ENCODE measurements at places on chromosomes 13 and 19. TPM values are rescaled to one million over a fixed set of nuclear protein-coding genes. Genes with fewer than 3 reads are reported as not detected.
A peak's percentile ranks its signal among the peaks of the same experiment; 100 is the strongest.

DNA sequence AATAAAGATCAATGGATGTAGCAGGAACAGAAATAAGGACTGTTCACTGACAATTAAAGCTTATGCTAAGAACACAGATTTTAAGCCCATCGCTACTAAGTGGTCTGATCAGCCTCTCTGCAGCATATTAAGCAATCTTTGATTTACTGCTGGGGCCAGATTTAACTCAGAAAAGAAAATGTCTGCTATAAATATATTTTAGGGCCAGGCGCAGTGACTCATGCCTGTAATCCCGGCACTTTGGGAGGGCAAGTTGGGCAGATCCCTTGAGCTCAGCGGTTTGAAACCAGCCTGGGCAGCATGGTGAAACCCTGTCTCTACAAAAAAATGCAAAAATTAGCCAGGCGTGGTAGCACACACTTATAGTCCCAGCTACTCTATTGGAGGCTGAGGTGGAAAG, 43.0 kb downstream of the METTL21C start:
- no peak for DNase-seq

DNA sequence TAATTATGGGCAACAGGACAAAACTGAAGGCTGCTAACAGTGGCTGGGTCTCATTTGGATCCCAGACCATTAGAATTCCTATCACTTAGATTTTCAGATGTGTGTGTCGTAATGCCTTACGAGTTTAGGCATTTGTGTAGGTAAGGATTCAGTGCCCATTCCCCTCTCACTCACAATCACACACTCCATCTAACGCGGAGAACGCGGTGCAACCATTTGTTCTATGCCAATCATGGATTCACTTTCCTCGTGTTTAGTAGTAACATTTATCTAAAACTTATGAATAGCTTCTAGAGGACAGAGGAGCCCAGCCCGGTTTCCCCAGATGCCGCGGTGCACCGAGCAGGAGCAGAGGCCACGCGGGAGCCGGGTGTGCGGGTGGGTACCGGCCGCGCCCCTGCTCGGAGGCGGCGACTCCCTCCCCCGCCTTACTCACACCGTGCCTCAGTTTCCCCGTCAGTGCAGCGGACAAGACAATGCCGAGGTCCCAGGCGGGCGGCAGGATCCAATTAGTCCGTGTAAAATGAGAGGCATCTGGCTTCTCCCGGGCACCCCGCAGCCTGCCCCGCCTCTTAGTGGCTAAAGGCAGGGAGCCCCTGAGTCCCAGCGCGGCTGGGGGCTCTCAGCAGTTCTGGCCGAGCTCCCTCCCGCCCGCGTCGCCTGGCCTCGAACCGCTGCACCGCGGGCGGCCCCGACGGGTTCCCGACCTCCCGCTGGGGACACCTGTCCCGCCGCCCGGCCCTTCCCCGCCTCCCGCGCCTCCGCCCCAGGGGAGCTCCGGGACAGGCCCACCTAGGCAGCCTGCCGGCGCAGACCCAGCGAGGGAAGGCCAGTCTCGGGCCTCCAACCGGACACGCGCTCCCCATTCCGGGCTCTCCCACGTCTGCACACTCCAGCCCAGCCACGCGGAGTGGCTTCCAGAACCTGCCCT, 5.9 kb upstream of the C1QTNF9B start:
- no peak for DNase-seq

DNA sequence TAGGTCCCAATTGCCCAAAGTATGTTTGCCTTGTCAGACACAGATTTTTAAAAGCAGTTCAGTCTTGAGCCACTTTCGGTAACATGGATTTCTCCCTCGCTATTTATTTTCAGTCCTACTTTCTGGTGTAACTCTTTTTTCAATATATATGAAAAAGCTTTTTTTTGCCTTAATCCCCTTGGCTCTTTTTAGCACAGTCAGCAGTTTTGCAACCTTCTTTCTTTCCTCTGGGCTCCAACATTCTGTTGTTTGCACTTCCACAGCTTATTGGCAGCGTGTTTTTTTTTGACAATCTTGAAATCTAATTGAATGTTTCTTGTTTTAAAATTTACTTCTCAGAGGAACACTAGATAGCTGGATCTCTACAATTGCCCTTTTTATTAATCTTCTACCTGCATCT, 429.3 kb upstream of the NBEA start:
- DNase-seq = no peak

DNA sequence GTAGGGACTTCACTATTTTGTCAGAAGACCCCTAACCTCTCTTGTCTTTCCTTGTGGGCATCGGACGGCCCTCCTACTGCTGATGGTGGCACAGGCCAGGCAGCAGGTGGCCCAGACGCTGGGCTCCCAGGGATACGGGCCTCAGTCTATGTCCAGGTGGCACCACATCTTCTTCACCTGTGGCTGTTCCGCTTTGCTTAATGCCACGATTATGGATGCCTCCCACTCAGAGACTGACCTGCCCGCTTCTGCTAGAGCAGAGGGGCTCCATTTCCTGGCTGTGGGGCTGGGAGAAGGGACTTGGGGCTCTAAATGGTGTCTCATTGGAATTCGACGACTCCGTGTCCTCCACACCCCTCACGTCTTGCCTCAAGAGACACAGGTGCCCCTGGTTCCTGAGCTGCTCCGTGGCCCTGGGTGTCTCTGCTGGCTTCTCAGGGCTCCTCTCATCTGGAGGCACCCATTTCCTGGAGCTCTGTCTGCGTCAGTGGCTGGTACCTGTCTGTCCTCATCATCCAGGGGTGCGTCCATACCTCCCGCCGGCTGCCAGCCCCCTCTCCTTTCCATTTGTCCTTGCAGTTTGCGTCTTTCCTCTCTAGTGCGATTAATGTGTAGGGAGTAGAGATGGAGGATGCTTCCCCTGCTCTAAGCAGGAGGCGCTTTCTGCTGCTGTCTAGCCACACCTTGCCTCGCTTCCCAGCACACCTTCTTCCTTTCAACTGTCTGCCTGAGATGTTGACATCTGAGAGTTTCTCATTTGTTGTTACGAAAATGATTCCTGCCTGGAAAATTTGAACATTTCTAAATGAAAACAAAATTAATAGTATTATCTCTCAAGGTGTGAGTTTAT, 63.4 kb downstream of the TEX29 start:
- DNase-seq = peak; percentile 33

GRCh38 chr19:40241125-40241808, 14.8 kb upstream of the CCNP start:
- no peak for DNase-seq

GRCh38 chr19:44850641-44851109, 4.6 kb downstream of the NECTIN2 start:
- no peak for DNase-seq

DNA sequence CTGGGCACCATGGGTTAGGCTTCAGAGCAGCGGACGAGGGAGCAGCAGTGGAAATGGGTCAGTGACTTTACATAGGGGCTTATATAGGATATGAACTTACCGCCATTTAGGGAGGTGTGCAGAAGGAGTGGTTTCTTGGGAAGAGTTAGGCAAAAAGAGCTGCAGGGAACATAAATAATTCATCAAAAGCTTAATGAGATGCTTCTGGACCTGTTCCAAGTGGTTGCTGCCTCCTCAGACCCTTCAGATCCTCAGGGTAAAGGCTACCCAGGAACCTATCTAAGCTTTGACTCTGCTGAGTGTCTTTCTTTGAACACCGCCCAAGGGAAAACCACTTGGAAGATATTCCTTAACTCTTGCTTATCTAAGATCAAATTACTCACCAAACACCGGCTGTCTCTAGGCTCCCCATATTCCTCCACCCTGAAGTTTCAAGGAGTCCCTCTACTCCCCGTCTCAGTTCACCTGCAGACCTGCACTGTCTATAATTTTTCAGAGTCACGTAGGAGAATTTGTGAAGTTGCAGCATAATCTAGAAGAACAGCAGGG, at the start of gene IGFL4:
Gene IGFL4, minus strand, starts transcription at position 51 of the 549 bp plus-strand sequence. Its CDS starts 40 bp downstream, at position 11.
- no peak for DNase-seq

GRCh38 chr13:83883061-83883523, 818 bp upstream of the SLITRK1 start:
- DNase-seq = no peak

GRCh38 chr13:28636069-28636468, 22.9 kb upstream of the POMP start:
- no peak for DNase-seq

DNA sequence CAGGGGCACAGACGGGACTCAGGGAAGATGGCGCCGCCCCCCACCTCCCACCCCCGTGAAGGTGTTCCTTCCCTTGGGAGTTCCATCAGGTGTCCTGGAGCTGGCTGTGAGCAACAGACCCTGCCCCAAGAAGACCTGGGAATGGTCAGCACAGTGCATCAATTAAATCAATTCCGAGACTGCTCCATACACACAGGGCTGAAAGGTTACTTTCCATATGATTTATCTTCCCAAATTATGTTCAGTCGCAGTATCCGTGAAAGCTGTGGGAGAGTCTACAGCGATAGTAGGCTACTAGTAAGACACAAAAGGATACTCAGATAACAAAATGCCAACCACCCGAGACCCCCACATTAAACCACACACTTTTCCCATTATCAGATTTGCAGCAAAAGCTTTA, 71.8 kb upstream of the PABPC3 start:
- DNase-seq = no peak

- no peak for DNase-seq
These were observed 277.9 kb downstream of the TSHZ3 start for GRCh38 chr19:31071136-31071855.

GRCh38 chr13:41304551-41304950, 6.5 kb upstream of the NAA16 start:
- no peak for DNase-seq

DNA sequence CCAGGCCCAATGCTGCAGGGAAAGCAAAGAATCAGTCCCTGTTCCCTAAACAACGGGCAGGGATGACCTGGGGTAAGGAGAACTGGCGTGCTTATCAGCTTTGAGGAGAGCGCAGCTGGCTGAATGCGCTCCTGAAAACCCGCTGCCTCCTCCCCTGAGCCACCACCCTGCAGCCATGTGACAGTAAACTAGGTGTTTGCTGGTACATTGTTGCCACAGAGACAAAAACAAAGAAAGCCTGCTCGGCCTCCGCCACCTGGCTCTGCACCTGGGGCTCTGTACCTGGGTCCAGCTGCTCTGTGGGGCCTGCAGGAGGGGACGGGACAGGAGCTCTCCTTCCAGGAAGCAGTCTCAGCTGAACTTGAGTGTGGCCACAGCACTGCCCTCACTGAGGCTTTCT, 21.8 kb downstream of the MCF2L start:
- DNase-seq = no peak

DNA sequence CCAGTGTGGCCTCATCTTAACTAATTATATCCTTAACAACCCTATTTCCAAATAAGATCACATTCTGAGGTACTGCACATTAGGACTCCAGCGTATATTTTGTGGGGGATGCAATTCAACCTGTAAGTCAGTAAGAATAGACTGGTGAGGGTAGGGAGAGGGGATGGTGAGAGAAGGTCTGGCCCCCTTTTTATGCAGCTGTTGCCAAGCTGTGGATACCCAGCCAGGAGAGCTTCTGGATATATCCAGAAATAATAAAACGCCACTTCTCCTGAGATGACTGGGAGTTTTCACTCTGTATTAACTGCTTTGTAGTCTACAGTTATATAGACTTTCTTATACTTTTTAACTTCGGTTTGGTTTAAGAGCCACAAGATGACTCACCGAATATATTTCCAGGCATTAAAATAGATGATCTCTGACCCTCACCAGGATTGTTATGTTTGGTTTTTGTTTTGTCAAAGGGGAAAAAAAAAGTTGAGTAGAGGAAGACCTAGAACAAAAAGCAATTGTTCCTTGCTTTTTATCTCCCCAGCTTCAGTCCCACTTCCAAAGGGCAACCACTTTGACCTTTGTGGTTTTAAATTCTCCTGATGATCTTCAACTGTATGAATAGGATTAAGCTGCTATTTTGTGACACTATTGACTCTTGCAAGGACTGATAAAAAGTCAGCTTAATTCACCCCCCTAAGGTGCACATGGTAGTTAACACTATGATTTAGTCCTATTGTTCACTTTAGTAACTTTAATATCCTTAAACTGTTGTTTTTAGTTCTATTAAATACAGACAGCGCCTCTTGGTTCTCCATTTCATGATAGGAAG, 3.1 kb upstream of the NEK3 start:
- DNase-seq = no peak

- DNase-seq = peak; percentile 82
These were observed 206.7 kb upstream of the RFC3 start for GRCh38 chr13:33611121-33611805.

DNA sequence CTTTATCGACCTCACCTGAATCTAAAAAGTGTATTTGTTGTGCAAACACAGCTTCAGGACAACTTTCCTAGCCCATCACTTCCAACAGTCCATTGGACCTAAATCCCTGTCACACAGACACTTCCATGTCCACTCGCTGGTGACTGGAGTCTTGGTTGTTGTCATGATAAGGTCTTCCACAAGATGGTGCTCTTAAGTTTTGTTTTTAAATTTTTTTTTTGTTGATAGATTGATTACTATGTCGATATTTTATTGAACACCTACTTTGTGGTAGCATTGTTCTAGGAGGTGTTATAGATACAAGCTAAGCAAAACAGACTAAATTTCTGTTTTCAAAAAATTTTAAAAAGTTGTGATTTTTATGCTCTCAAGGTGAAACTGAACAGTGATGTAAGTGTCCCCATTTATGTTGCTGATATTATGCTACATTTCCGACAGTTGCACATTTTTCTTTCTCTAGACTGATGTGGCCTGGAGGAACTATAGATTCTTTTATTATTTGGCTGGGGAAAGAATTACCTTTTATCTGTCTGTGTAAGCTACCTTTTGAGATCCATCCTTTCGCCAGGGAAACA, 8.1 kb upstream of the ERICH6B start:
- no peak for DNase-seq

GRCh38 chr19:36106441-36106840, 4.5 kb upstream of the OVOL3 start:
- no peak for DNase-seq

DNA sequence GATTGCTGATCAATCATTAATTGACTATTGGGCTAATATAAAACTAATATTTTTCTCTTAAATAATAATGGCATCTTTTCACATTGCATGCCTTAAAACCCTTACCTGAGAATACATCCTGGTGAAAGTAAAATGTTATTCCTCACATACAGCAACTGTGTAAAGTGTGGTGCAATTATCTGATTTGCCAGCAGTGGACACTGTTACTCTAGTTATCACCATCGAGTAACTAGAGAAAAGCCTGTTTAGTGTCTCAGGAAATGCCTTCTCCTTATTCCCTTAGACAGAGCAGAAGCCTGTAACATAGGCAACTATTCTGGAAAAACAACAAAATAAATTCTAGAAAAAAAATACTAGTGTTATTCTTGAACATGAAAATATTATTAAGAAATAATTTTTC, 459.8 kb downstream of the FGF14 start:
- no peak for DNase-seq

The JAK3 gene
- total RNA-seq = 6.2 TPM

The PROZ gene
- not detected for total RNA-seq

The RFXANK gene
- total RNA-seq = 29.6 TPM

The PLIN3 gene
- 21.7 TPM for total RNA-seq

The CEACAM20 gene
- total RNA-seq = not detected

The PSG1 gene
- total RNA-seq = not detected

The URAD gene
- total RNA-seq = not detected

The CRX gene
- not detected for total RNA-seq

The SLAIN1 gene
- total RNA-seq = 3.8 TPM

The PDX1 gene
- not detected for total RNA-seq
